ENCODE measurements at places on chromosomes 7 and 10.

DNA sequence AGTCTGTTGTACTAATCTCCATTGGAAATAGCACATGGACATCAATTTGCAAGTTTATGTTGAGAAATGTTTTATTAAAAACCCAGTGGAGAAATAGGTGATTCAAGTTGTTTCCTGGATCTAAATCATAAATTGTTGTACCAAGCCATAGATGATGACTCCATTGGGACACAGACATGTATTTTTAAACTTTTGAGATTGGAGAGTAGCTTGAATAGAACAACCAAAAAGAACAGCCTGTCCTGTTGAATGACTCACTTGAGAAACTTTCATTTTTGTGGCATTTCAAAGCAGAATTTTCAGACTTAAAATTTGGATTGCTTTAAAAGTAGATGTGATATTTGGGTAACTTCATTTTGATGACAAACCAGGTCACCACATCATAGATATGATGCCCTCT lies 197.5 kb downstream of the GPAM start:
- DNase-seq = no peak

DNA sequence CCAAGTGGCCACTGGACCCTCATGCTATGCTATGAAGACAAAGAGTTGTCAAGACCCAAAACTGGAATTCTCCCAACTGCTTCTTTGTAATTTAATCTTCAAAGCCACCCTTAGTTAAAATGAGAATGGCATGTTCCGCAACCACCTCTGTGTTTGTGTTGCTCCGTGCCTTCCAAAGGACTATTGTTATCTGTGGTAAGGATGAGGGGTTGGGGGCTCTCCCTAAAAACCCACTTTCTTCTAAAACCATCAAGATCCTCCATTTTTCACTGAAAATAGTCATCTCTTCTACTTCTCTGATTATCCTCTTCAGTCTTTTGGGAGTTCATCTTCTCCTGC lies 222.1 kb upstream of the AOAH start:
- no peak for DNase-seq

- no peak for DNase-seq
Observed at GRCh38 chr10:127265288-127265687, 68.9 kb upstream of the INSYN2A start.

- DNase-seq = no peak
Observed at GRCh38 chr7:98209166-98209920, 1.9 kb upstream of the BHLHA15 start.

GRCh38 chr10:115209133-115209532 lies 116.0 kb downstream of the ATRNL1 start:
- DNase-seq = no peak

DNA sequence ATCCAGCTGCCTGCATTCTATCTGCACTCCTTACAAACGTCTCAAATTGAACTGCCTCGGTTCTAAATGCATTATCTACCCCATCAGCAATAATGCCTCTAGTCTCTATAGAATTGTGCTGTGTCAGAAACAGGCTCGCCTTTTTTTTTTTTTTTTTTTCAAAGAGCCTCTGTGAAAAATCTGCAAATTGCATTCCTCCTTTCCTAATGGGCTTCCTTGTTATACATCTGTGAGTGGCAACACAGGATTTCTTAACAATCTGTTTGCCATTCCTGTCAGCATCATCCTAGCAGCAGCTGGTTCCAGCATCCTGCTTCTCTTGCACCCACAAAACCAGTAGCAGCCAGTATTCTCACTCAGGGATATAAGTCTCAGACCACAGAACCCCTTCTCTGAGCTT lies 413.5 kb upstream of the SEMA3D start:
- DNase-seq = no peak

GRCh38 chr10:96747734-96748550 lies 27.6 kb upstream of the PIK3AP1 start:
- no peak for DNase-seq

DNA sequence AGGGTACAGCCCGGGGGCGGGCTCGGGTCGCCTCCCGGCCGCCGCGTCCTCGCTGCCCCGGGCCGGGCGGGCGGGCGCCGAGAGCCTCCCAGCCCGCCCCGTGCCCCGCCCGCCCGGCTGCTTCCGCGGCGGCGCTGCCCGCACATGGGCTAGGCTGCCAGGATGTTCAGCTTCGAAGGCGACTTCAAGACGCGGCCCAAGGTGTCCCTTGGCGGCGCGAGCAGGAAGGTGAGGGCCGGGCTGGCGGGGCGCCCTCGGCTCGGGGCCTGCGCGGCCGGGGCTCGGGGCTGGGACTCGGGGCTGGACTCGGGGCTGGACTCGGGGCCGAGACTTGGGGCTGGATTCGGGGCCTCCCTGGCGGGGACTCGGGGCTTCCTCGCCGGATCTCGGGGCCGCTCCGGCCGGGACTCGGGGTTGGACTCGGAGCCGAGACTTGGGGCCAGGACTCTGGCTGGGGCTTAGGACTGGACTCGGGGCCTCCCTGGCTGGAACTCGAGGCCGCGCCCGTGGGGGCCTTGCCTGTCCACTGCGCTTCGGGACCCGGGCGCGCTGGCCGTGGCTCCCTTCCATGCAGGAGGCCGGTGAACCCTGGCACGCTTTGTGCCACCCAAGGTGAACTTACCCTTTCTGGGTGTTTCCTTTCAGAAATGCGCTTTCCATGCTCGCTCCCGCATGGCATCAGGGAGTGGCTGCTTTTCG lies 534 bp downstream of the UBE3C start:
- no peak for DNase-seq

DNA sequence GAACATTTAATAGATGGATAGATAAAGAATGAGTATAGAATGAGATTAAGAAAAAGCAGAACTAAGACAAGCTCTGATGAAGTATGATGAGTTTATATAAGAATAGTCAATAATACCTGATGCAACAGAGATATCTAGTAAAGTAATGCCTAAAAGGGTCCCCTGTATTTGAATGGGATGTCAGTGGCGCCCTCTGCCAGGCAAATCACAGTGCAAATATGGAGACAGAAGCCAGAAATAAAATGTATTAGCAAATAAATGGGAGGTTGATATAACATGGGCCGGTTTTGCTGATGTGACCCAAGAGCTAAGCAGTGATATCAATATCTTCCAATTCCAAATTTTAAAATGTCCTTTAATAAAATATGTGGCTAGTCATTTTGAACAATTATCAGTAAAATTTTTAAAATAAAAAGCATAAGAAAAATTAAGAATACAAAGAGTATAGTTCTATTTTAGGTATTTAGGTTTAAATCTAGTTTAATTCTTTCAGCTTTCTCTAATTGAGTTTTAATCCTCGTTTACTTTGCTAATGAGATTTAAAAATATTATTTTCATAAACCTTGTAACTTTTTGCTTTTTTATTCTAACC lies 62.6 kb downstream of the ADK start:
- no peak for DNase-seq

- no peak for DNase-seq
Observed at GRCh38 chr10:62230344-62231121, 38.1 kb downstream of the RTKN2 start.

GRCh38 chr10:110368556-110368955 lies 63.8 kb upstream of the SMNDC1 start:
- DNase-seq = no peak

GRCh38 chr7:36967387-36967786 lies 243.1 kb upstream of the AOAH start:
- peak; percentile 18 for DNase-seq

DNA sequence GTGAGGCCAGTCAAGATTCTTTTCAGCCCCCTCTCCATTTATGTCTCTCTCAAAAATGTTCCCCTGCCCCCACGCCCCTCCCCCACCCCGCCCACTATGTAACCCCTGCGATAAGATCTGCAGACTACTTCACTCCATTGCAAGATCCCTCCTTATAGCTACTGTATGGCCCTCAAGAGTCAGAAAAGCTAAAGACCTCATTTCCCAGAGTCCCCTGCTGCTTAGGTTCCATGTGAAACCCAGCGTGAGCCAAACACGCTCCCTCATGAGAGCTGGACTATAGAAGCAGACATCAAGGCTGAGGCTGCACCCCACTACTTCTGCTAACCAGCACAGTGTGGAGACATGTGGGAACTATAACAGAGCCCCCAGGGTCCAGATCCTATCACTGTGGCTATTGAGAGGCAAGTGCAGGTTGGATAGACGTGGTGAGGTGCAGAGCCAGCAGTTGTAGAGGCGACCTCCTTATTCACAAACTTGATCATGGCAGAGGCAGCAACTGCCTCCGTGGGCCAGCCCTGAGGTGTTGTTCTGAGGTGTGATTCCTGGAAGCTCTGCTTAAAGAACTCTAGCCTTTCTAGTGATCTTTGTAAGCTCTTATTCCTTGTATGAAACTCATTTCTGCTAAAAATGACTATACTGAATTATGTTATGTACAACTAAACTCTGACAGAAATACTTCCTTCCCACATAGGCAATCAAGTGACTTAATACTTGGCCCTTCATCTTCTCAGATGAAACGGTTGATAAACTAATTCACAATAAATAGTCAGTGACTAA lies 117.0 kb upstream of the ARID5B start:
- no peak for DNase-seq

GRCh38 chr7:27364344-27364758 lies 121.7 kb downstream of the EVX1 start:
- DNase-seq = peak; percentile 47

GRCh38 chr7:142992427-142992826 lies 30.3 kb upstream of the KEL start:
- no peak for DNase-seq

DNA sequence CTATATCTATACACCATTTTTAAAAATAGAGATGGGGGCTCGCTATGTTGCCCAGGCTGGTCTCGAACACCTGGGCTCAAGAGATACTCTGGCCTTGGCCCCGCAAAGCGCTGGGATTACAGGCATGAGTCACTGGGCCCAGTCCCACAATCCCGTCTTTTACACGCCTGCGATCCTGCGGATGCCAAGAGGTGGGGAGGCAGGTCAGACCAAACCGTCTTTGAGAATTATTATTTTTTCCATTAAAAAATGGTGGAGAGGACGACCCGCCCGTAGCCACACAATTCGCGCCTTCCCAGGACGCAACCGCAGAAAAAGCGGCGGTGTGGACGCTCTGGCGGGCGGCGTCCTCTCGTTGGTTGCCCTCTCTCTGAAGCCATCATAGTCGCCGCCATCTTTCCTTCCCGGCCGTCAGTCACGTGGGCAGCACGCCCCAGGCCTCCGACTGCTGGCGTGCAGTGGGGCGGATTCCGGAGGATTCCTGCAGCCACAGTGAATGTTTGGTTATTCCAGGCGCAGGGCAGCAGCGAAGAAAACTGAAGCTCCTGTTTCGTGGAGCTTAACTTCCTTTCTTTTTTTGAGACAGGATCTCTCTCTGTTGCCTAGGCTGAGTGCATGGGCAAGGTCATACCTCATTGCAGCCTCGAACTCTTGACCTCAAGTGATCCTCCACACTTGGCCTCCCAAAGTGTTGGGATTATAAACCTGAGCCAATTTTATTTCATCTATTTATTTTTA lies 9.9 kb upstream of the EPHB4 start:
- peak; percentile 84 for DNase-seq

DNA sequence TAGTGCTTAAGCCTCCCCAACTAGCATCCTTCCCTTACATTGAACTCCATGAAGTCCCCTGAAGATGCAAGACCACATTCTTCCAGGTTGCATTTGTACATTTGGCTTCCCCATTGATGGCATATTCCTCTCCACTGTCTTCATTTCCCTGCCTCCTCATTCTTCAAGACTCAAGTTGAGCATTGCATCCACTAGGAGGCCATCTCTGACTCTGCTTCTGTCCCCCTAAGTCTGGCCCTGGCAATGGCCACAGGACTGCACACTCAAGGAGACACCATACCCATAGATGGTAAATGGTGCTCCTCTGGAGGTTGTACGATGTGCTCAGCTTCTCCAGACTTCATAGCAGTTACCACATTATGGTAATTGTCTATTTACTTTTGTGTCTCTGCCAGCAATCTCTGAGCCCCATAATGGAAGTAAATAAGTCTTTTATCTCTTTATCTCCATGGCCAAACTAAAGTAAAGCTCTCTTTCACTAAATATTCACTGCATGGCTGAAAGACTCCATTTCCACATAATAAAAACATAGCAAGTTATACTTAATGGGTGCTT lies 112.6 kb downstream of the PTPRZ1 start:
- no peak for DNase-seq

DNA sequence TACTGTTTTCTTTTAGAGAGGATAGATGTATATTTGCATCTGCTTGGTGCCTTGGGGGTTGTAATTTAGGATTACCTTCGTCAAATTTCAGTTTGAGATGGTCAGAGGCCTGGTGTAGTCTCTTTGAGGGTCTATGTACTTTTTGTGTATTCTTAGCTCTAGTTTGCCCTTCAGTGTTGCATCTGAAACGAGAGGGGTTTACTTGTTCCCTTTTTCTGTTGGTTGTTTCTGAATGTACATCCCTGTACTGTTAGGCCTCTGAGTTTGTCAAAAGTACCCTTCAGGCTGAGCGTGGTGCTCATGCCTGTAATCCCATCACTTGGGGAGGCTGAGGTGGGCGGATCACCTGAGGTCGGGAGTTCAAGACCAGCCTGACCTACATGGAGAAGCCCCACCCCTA lies 60.0 kb downstream of the MLLT10 start:
- no peak for DNase-seq

- no peak for DNase-seq
Observed at GRCh38 chr7:130417213-130417612, 23.6 kb downstream of the CEP41 start.

DNA sequence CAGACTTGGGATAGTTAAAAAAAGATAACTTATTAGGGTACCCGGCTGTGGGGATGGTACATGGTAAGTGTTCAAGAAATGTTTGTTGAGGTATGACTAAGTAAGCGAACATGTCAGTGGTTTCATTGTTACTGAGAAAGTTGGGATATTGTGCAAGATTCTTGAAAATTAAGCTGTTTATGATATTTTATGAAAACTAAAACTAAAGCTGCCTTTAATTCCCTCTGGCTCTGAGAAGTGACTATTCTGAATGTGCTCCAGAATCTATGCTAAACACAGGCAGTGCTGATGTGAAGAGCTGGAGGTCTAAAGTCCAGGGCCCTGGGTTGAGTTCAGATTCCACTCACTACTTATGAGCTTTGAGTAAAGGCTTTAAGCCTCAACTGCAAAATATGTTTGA lies 72.9 kb downstream of the AOAH start:
- peak; percentile 43 for DNase-seq

DNA sequence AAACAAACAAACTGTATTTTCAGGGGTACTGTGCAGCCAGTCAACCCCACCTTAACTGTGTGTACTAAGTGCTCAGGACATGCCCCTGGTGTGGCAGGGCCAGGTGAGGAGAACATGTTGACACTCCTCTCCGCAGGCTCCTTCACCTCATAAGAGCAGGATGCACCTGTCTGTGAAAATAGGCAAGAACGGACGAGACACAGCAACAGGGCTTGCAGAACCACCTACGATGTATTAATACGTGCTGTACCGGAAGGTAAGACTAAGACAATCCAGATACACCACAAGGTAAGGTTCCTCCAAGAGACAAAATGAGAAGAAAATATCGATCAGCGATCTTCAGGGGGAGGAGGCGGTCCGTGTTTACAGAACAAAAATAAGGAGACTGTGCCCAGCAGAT lies 65.8 kb upstream of the CAMK2B start:
- DNase-seq = no peak

DNA sequence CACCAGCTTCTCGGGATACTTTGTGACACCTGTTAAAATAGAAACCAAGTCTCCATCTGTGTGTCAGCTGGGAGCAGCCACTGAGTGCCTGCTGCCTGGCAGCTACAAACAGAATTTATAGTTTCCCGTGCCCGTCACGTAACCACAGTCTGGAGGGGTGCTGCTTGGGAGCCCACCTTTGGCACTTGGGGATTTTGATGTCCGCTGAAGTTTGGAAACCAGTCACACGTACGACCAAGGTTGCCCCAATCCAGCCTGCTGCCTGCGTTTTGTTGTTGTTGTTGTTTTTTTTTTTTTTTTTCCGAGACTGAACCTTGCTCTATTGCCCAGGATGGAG lies 1.6 kb downstream of the TRRAP start:
- DNase-seq = no peak

- no peak for DNase-seq
Observed at GRCh38 chr10:90407131-90407530, 450.7 kb downstream of the HTR7 start.

All from fibroblast of skin of left quadriceps (primary cell).